Mesothelial cell of epicardium (in vitro differentiated cells): ENCODE measurements at places on chromosomes 13 and 19. TPM values are rescaled to one million over a fixed set of nuclear protein-coding genes. Genes with fewer than 3 reads are reported as not detected.
A peak's percentile ranks its signal among the peaks of the same experiment; 100 is the strongest.

GRCh38 chr13:89790696-89791095 is 1556.8 kb upstream of the MIR17HG start:
- H3K27me3 ChIP-seq, result no peaks in the 10 kb centered on the region
- DNase-seq, result no peak
- no peak overlapping the region for H3K4me3 ChIP-seq
- H3K27ac ChIP-seq, result no peak overlapping the region
- H3K36me3 ChIP-seq, result no peaks in the 10 kb centered on the region

- no peaks in the 10 kb centered on the region for H3K27me3 ChIP-seq
- no peak overlapping the region for H3K4me3 ChIP-seq
- H3K27ac ChIP-seq, result no peak overlapping the region
Measured at GRCh38 chr19:21617740-21618339, 112.4 kb downstream of the ZNF429 start.

DNA sequence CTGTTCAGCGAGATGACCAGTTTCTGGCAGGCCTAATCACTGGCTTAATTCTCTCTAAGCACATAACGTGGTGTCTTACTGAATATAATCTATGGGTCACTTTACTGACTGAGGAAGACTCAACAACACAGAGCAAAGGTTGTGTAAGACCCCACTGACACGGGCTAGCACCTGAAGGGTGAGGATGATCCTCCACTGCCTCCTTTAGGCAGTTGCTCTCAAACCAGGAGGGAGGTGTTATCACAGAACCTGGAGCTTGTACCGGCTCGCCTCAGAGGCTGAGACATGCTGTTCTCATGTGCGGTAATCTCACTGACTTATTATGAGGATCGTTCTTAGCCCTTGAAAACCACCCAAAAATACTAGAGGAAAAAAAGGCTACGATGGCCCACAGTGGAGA is 28.3 kb downstream of the RCBTB2 start:
- no peak overlapping the region for H3K4me3 ChIP-seq
- no peak for DNase-seq
- peaks cover 14% of the 10 kb centered on the region for H3K36me3 ChIP-seq
- no peak overlapping the region for H3K27ac ChIP-seq

GRCh38 chr13:63864171-63864902 is 2448.7 kb upstream of the PCDH20 start:
- no peak for DNase-seq
- H3K27me3 ChIP-seq, result no peaks in the 10 kb centered on the region
- no peak overlapping the region for H3K27ac ChIP-seq
- no peaks in the 10 kb centered on the region for H3K4me1 ChIP-seq
- H3K4me3 ChIP-seq, result no peak overlapping the region

- peak; percentile 74 for DNase-seq
- peak overlapping the region; percentile 47 for H3K4me3 ChIP-seq
- peaks cover 40% of the 10 kb centered on the region for H3K4me1 ChIP-seq
- H3K36me3 ChIP-seq, result peaks cover 25% of the 10 kb centered on the region
- H3K27me3 ChIP-seq, result no peaks in the 10 kb centered on the region
- H3K27ac ChIP-seq, result peak overlapping the region; percentile 99
Measured at GRCh38 chr13:110388108-110388943, 81.2 kb downstream of the COL4A2 start.

- no peak overlapping the region for H3K27ac ChIP-seq
- H3K36me3 ChIP-seq, result no peaks in the 10 kb centered on the region
- H3K4me3 ChIP-seq, result no peak overlapping the region
- no peak for DNase-seq
- no peaks in the 10 kb centered on the region for H3K27me3 ChIP-seq
- peaks cover 45% of the 10 kb centered on the region for H3K4me1 ChIP-seq
Measured at GRCh38 chr13:103104340-103104739, 38.1 kb upstream of the SLC10A2 start.

DNA sequence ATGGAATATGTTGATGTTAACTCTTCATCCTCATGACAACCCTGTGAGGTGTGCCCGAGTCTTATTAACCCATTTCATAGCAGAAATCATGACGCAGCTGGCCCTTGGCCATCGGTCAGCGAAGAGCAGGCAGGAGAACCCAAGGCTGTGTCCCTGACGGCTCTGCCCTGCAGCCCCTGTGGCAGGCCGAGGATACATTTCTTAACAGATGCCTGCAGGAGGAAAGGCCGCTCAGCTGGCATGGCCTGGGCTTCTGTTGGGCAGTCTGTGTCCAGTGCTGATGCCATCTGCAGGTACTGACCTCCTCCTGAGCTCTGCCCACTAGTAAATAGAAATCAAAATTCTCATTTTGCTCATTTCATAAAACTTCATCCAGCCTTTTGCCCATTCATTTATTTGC is 35.4 kb upstream of the MCF2L start:
- no peak for DNase-seq
- H3K27ac ChIP-seq, result no peak overlapping the region
- no peak overlapping the region for H3K4me3 ChIP-seq
- H3K36me3 ChIP-seq, result no peaks in the 10 kb centered on the region

DNA sequence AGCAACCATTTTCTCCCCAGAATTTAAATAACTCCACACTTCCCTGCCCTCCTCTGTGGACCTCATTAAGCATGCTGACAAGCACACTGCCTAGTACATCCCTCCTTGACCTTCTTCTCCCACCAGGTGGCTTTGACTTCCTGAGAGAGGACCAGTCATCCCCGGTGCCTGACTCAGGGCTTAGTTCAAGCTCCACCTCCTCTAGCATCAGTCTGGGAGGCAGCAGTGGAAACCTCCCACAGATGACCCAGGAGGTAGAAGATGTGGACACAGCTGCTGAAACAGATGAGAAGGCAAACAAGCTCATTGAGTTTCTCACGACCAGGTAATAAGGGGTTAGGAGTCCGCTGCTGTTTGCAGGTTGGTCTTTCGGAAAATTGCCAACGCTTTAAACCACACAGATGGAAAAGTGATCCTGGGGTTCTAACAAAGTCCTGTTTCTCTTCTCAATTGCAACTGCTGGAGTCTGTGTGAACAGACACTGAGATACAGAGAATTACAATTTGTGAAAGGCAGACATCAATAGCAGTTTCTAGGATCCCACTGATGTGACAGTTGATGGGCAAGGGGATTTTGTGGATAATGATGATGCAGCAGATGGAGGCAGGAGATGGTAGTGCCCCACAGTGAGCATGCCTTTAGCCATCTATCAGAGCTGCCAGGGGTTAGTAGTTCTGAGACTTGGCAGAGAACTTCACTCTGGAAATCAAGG is 86.7 kb downstream of the ZAR1L start:
- no peak for DNase-seq
- peaks cover 17% of the 10 kb centered on the region for H3K4me1 ChIP-seq
- H3K36me3 ChIP-seq, result peaks cover 13% of the 10 kb centered on the region
- H3K27me3 ChIP-seq, result no peaks in the 10 kb centered on the region

TUBA3C gene
- not detected in 3 replicates for total RNA-seq

KISS1R gene
- 1.0 to 1.5 TPM (median 1.1 TPM) in 3 replicates for total RNA-seq

ZNF222 gene
- 7.6 to 8.1 TPM (median 7.8 TPM) in 3 replicates for total RNA-seq

ZNF540 gene
- total RNA-seq, result 0.98 to 1.3 TPM (median 1.2 TPM) in 3 replicates

PAK4 gene
- total RNA-seq, result 101 to 103 TPM (median 102 TPM) in 3 replicates

LILRA2 gene
- total RNA-seq, result not detected in 3 replicates
